ENCODE measurements at places on chromosomes 6 and 20. TPM values are rescaled to one million over a fixed set of nuclear protein-coding genes. Genes with fewer than 3 reads are reported as not detected.

BTBD9 gene
- 2.1 TPM for polyA plus RNA-seq

ETV7 gene
- 7.9 TPM for polyA plus RNA-seq

DEFB124 gene
- not detected for polyA plus RNA-seq

ADAM33 gene
- 29.8 TPM for polyA plus RNA-seq

SIRPG gene
- not detected for polyA plus RNA-seq

COX4I2 gene
- 4.8 TPM for polyA plus RNA-seq

DDX43 gene
- polyA plus RNA-seq: 0.68 TPM

RSPO3 gene
- polyA plus RNA-seq: 15.4 TPM

XKR7 gene
- polyA plus RNA-seq: not detected

Data from stomach (tissue), 19 donors.